ENCODE measurements at places on chromosomes 11 and 22.
A peak's percentile ranks its signal among the peaks of the same experiment; 100 is the strongest.

DNA sequence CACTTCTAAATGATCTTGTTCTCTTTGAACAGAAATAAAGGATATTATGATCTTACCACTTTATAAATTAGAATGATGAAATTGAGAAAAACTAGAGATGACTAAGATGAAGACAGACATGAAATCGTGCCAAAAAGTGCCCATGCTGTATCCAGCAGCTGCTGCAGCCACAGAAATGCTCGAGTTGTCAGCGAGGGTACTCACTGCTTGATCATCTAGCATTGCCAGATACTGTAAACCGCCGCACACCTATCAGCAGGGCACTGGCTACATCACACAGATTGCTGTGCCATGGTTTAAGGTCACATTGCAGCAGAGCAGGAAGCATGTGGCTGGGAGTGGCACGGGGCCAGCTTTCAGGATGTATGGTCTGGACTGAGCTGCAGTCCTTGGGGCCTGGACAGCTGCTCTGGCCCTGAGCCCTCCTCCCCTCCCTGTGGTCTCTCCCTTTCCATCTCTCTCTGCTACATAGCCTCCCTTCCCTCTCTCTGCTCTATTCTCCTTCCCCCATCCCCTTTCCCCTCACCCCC lies 51.0 kb upstream of the SEPTIN5 start:
- DNase-seq = no peak

DNA sequence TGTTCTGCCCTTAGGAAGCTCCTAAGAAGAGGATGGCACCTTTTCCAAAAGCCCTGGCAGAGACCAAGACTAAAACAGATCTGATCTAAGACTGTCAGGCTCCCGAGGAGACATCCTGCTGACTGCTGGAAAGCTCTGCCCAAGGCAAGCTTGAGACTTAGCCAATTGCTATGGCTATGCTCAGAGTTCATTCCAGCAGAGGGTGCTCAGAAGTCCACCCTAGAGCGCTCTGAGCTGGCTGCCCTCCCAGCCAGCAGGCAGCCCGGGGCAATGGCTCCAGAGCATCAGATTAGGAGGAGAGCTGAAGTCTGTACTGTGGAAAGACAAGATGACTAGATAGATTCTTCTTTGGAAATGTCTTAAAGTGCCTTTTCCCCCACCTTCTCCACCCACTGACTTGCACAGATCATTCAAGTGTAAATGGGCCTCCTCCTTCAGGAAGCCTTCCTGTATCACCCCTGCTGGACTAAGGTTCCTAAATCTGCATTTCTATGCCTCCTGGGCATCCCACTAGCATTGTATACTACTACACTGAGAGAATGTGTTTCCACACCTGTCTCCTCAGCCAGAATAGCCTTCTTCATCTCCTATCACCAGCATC lies 23.4 kb downstream of the LRRC55 start:
- DNase-seq = no peak

DNA sequence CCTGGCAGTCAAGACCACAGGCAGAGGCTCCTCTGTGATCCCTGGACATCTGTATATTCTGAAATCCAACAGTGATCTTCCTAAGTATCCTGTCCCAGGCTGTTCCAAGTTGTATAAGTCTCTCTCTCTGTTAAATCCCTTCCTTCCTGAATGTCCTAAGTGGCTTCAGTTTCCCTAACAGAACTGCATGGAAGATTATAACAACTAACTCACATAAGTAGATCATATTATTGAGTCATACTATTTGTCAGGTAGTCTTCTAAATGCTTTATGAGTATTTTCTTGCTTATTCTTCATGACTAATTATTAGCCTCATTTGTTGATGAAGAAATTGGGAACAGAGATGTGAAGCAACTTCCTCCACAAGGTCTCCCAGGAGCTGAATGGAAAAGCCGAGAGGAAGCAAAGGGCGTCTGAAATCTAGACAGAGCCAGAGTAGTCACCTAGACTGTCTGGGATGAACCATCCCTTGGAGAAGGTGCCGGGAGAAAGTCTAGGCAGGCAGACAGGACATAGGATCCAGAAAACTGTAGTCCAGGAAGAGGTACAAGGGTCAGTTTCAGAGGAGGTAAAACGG lies 93.2 kb upstream of the FAT3 start:
- DNase-seq = no peak

GRCh38 chr22:36377022-36377631 lies 10.6 kb downstream of the MYH9 start:
- DNase-seq = no peak

DNA sequence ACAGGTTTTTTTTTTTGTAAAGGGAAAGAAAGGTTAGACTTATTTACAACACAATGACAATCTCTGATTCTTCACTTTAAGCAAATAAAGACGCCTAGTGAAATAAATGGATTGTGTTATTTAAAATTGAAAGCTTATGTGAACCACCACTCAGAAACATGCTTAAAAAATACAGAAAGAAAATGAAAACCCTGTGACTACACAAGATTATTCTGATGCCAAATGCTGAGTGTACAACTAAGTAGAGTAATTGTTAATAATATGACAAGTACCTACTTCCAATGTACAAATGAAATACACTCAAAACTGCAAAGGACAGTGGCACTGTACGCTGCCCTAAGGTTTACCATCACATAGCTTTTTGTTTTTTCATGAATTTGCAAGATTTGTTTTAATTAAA lies 1.0 kb downstream of the BLID start:
- DNase-seq = no peak

DNA sequence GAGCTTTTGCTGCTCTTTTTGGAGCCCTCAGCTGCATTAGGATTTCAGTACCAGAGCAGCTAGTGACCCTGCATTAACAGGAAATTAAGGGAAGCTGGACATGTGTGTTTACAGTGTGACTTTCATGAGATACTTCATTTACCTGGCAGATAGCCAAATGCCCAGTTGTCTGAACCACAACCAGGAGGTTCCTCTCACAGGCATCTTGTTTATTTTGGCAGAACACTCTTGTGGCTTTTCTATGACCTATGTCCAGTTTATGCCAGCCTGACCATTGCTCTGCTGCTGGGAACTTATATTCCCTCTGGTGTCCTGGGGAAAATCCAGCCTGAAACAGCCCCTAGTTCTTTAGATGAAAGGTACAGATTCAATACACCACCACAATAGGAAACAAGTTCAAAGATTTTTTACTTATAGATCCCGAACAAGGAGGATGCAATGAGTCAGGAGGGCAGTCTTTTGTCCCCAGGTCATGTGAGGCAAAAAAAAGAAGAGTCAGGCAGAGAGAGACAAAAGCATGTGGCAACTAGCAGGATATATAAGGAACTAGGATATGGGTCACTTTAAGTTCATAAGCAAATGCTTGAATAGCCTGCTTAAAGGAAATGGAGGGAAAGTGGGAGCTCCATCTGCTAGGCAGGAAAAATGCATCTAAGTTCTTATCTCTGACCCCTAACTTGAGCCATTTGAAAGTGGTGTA lies 379.3 kb downstream of the INSC start:
- no peak for DNase-seq

DNA sequence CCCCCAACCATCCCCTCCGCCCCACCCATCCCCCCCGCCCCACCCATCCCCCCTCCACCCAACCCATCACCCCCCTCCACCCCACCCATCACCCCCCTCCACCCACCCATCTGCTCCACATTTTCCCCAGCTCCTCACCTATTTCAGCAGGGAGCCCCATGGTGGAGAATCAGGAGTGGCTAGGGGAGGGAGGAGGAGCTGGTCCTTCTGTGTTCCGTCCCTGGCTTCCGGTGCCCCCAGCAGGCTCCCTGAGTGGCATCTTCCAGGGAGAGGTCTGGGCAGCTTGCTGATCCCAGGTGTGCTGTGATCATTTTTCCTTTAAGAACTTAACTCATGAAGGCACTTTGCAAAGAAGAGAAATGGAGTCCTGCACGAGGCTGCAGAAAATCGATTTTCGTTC lies 365.8 kb downstream of the TBC1D22A start:
- DNase-seq = no peak

- no peak for DNase-seq
Measured at GRCh38 chr11:70200212-70200844, 2.8 kb upstream of the FADD start.

DNA sequence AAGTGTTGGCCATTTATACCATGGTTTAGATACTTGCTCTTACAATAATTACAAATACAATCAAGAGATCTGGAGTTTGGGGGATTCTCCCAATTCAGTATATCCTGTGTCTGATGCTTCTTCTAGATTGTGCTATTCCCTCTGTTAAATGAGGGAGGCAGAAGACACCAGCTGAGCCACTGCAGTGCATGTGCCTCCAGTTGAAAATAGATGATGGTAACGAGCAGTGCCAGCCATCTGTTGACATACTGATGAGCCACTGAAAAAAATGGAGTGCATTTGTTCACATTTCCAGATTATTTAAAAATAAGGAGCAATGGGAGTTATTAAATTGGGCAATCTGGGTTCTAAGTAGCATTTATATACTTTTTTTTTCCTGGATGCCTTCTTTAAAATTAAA lies 1428.0 kb upstream of the TENM4 start:
- DNase-seq = no peak

DNA sequence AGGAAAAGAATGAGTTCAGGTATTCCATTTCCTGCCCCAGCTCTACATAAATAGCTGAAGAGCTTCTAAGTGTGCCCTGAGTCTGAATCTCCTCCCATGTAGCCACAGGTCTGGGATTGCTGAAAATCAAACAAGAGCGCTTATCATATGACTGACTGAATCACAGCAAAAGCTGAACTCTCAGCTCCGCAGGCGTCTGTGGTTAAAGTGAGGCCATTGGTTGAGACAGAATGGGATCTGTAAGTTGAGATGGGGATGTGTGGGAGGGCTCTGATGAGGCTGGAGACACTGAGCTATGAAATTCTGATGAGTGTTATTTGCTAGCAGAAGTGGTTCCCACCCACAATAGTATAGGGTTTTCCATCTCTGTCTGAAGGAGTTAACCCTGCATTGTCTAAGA lies 637.0 kb downstream of the OPCML start:
- DNase-seq = no peak

DNA sequence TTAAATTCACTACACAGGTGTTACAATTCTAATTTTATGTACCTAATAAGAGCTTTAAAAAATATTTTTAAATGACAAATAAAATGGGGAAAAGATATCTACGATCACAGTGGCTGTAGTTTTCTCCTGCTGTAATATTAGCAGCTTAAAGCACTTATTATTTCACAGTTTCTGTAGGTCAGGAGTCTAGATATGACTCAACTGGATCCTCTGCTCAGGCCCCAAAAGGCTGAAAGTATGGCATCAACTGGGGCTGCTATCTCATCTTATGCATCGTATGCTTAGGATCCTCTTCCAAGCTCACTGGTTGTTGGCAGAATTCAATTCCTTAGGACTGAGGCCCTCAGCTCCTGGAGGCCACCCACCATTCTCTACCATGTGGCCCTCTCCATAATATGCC lies 12.8 kb downstream of the FBXO3 start:
- no peak for DNase-seq

DNA sequence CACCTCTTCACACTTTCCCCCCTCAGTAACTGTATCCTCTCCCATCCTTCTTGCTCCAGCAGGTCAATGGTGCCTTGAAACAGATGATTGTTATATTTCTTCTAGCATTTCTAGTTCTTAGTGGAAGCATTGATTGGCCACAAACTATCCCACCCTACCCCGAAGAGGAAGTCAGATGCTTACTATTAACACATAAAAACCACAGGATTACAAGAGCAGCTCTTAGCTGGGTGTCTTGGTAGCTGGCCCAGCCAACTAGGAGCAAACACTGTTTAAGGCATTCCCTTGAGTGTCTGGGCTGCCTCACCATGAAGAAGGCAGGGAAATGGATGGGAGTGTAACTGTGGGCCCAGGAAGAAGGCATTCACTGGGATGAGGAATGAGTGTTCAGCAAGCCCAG lies 176.6 kb downstream of the GRIK4 start:
- no peak for DNase-seq

DNA sequence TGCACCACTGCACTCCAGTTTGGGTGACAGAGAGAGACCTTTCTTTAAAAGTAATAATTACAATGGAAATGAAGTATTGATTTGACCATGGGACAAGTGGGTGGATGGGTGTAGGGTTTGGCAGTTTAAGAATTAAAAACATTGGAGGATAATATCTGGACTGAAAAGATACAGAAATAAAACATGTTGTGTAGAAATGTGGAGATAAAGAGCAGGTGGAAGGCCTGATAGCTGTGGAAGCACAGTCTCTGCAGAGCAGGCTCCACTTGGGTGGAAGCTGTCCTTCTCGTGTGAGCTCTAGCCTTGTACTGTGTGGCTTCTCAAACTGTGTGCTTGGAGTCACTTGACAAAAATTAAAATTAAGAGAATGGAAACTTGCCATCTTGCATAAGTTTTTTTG lies 25.6 kb downstream of the APLP2 start:
- DNase-seq = no peak

DNA sequence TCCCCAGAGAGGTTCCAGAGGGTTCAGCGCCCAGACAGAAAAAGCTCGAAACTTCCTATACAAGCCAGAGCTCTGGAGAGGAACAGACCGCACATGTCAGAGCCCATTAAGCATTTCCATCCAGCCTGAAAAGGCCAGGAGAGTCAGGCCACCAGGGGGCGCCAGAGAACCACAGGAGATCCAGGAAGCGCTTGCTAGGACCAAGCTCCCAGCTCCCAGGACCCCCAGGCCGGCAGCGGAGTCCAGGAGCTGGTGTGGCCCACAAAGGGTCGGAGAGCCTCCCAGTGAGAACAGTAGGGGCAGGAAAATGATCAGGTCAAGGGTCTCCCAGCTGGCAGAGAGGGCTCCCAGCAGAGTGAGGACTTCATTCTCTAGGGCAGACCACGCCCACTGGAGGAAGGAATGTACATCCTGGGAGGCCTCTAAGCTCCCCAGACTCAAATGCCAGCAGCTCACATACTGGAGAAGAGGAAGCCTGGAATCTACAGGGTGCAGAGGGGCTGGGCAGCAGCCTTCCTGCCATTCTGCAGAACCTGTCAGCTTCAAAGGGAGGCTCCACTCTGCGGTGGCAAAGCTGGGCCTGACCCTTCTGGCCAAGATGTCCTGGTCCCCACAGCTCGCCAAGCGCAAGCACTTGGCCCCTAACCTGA lies 2.1 kb upstream of the MEI1 start:
- peak; percentile 86 for DNase-seq

GRCh38 chr11:12863605-12864121 lies 145.5 kb upstream of the RASSF10 start:
- no peak for DNase-seq

GRCh38 chr22:34946339-34946985 lies 119.5 kb upstream of the ISX start:
- DNase-seq = no peak

DNA sequence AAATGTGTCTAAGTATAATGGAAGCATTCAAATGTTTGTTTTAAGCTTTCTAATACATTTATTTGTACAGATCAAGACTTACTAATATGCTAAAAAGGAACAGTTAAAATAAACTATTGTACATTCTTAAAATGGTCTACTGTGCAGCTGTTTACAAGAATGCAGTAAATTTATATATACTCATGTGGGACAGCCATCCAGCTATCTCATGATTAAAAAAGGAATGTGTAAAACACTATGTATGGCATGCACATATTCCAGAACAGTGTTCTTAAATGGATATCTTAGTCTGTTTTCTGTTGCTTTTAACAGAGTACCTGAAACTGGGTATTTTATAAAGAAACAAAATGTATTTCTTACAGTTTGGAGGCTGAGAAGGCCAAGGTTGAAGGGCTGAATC lies 30.2 kb upstream of the CSTF3 start:
- DNase-seq = no peak

- DNase-seq = no peak
Measured at GRCh38 chr11:131408025-131408640, 37.7 kb downstream of the NTM start.
